Testis (tissue), 5 donors: ENCODE measurements at places on chromosomes 2 and 18. TPM values are rescaled to one million over a fixed set of nuclear protein-coding genes. Genes with fewer than 3 reads are reported as not detected.
A peak's percentile ranks its signal among the peaks of the same experiment; 100 is the strongest.

- DNase-seq, result no peak
These were observed 266.8 kb downstream of the EN1 start for GRCh38 chr2:118580651-118581050.

DNA sequence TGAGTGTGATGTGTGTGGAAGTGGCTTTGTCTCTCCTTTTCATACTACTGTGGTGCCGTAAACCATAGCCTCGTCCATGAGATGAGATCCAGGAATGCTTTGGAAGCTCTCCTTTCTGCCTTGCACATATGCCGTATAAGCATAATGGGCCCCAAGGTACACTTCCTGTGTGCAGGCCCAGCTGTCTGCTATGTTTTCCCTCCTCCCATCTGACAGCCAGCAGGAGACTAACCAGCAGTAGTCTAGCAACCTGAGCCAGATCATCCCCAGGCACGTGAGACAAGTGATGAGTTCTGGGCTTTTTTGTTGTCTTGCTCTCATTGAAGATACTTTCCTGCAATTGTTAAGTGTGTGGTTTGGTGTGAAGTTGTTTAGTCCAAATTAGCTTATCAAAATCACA lies 555.5 kb upstream of the LRRTM4 start:
- no peak for DNase-seq

DNA sequence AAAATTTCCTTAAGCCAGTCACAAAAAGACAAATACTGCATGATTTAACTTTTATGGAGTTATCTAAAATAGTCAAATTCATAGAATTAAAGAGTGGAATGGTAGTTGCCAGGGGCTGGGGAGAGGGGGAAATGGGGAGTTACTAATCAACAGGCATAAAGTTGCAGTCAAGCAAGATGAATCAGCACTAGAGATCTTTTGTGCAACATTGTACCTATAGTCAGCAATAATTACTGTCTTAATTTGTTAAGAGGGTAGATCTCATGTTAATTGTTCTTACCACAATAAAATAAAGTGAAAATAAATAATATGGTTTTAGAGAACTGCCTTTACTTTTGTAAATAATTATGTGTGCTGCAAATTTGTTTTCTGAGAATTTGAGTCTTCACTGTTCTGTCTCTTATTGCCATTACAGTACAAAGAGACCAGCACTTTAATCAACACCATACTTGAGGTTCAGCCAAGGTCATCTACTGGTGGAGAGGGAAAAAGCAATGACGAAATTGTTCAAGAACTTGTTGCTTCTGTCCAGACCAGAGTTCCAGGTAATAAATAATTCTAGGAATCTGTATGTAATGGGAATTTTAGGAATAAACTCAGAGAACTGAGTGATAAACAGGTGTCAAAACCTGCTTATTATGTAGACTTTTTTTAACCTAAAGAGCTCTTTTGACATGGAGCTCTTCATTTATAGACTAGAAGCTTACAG lies 75.5 kb downstream of the TRABD2A start:
- DNase-seq, result no peak

GRCh38 chr18:8825729-8826375 lies 120.5 kb downstream of the MTCL1 start:
- no peak for DNase-seq

GRCh38 chr18:46080156-46080555 lies 8.1 kb upstream of the PSTPIP2 start:
- no peak for DNase-seq

DNA sequence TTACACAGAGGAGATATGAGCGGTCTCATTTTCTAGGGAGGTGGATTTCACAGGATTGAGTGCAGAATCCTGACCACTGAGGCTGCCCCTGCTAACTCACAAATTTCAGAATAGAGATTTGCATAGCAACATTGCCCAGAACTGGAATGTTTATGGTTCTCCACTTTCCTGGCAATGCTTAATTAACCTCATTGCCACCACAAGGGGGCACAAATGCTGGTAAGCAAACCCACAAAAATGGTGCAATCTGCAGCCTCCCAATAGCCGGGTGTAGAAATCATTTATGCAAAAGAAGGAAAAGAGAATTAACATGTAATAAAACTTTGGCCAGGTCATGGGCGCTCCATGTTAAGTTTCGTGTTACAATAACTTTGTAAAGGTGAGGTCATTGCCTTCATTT lies 112.4 kb downstream of the CYRIA start:
- peak; percentile 57 for DNase-seq

GRCh38 chr2:85956646-85957039 lies 67.9 kb upstream of the ST3GAL5 start:
- no peak for DNase-seq

DNA sequence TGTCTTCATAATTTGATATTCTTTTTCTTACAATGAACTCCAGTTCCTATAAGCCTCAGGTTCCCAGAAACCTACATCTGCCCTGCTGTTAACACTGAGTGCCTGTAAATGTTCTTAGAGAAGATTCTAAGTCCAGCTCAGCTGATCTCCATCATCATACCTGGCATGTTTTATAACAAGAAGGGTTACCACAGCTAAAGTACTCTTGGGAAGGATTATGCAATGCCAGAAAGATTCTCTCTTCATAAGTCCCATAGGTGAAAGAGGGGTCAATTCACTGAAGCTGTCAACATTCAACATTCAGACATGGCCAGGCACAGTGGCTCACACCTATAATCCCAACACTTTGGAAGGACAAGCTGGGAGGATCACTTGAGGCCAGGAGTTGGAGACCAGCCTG lies 31.3 kb upstream of the PTPN4 start:
- no peak for DNase-seq

- DNase-seq, result no peak
These were observed 854.3 kb downstream of the LRRTM4 start for GRCh38 chr2:76667821-76668271.

DNA sequence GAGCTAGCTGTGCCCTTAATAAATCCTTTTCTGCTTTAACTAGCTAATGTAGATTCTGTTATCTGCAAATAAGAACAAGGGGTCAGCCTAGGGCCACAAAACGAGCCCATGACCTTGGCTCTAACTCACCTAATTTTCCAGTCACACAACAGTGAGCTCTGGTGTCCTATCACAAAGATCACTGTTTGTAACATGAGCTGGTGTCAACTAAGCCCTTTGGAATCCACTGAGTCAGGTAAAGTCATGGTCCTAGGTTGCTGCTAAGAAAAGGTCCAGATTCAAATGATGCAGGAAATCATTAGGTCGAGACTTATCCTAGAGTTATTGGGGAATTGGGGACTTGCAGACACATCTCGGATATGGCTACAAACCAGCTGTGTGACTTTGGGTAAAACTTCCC lies 49.9 kb downstream of the ST8SIA5 start:
- no peak for DNase-seq

DNA sequence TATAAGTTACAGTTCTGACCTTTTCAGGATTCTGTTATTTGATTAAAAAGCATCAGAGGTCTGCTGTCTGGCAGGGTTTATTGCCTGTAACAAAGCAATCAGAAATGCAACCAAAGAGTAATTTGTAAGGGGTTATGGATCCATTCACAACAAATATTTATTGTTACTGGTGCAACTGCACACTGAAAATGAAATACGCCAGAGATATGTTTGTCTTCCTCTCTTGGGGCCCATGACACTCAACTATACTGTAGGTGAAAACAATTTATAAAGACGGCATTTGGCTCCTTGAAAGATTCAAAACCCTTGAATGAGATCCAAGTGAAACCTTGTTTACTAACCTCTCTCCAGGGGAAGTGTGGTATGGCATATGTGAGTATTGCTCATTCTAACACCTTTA lies 452.2 kb downstream of the MBD2 start:
- no peak for DNase-seq

DNA sequence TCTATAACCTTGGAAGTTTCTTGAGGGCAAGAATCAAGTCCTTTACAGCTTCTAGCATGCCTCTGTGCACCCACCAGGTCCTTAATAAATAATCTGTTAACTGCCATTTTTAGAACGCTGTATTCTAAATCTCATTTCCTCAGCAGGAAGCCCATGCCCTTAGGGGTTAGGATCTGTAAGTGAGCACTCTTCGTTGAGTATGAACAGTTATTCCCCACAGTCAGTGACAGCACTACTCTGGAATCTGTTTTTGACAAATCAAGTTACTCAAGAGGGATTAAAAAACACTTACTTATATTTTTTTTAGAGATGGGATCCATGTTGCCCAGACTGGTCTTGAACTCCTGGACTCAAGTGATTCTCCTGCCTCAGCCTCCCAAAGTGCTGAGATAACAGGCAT lies 14.6 kb downstream of the PAIP2B start:
- no peak for DNase-seq

GRCh38 chr2:211730215-211730614 lies 808.4 kb downstream of the ERBB4 start:
- DNase-seq, result no peak

DNA sequence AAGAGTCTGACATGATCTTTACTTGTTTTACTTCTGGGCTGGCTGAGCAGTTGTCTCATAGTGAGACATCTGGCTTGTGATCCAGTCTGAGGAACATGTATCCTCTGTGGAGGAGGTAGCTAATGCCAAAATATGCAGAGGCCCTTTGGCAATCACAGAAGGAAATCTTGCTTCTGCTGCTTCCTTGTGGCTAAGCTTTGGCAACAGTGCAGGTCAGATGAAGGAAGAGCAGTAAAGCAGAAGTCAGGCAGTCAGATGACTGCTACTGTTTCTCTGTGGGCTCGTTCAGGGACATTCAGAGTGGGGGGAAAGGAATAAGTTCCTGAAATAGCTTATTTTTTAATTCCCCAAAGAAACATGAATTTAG lies 22.3 kb downstream of the DOK1 start:
- DNase-seq, result no peak

GRCh38 chr2:6443061-6443823 lies 422.5 kb downstream of the CMPK2 start:
- DNase-seq, result no peak

DNA sequence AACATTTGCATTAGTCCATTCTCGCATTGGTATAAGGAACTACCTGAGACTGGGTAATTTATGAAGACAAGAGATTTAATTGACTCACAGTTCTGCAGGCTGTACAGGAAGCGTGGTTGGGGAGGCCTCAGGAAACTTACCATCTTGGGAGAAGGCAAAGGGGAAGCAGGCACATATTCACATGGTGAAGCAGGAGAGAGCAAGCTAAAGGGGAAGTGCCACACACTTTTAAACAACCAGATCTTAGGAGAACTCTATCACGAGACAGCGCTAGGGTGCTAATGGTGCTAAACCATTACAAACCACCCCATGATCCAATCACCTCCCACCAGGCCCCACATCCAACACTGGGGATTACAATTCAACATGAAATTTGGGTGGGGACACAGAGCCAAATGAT lies 201.7 kb upstream of the MGAT5 start:
- no peak for DNase-seq

DNA sequence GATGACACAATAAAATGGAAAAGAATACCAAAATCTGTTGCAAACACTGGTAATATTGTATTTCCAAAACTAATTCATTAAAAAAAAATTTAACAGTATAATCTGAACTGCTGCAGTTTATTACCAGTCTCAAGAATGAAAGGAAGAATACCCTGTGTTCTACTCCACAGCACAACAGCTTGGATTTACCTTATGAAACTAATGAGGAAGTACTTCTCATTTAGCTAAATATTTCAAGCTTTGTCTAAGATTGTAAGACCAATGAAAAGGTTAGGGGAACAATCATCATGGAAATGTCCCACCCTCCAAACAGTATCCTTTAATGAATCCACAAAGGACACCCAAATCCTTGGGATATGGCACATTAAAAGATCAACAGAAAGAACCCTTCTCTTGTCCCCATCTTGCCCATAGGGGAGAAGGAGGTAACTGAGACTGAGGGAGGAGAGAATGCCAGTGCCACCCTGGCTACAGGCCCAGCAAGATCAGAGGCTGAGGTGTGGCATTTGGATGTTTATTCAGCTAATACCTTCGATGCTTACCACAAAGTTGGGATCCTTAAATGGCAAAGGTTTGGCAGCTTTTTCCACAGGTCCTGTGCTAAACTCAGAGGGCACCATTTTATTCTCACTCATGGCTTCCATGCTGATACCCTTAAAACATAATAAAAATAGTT lies 17.7 kb downstream of the INO80C start:
- no peak for DNase-seq

- DNase-seq, result no peak
These were observed 221.2 kb upstream of the HNRNPA3 start for GRCh38 chr2:176991411-176991810.

- DNase-seq, result no peak
These were observed 23.3 kb downstream of the GLS start for GRCh38 chr2:190903693-190904450.

DNA sequence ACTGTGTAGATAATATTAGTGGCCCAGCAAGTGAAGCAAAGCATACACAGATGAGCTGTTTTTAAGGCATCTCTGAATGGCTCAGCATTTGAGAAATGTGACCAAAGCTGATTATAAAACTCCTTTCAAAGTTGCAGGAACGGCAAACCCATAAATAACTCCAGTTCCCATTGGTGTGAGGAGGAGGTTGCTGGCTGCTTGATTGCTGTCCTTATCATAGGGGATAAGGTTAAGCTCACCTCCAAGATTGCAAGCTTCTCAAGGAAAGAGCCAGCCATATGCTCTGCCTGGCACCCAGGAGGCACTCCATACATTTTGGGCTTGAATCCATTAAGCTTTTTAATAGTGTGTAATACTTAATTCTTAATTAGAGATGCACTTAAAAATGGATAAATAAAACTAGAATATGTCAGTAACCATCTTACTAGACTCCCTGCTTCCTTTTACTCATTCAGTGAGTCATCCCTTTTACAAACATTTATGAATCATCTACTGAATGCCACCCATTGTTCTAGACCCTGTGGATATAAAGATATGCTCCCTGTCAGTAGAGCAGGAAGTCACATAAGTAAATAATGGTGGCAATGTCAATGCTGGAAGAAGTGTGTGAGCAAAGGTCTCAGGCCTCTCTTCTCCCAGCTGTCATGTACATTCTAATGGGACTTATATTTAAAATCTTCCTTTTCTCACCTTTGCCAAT lies 99.3 kb downstream of the SPATS2L start:
- no peak for DNase-seq

Gene CAPN13
- 2.7 TPM for total RNA-seq

Gene LONRF2
- total RNA-seq, result 17.7 TPM

Gene ELAC1
- total RNA-seq, result 12.0 TPM

Gene ALK
- 3.8 TPM for total RNA-seq

Gene FAP
- total RNA-seq, result 1.2 TPM

Gene REL
- total RNA-seq, result 33.7 TPM

Gene ESCO1
- total RNA-seq, result 43.0 TPM

Gene TDRD15
- total RNA-seq, result 8.4 TPM
